Urothelium cell line (cell line): ENCODE measurements at places on chromosomes 7 and 10.
A peak's percentile ranks its signal among the peaks of the same experiment; 100 is the strongest.

- peak; percentile 69 for DNase-seq
These were observed 18.9 kb downstream of the NOD1 start for GRCh38 chr7:30459591-30460245.

DNA sequence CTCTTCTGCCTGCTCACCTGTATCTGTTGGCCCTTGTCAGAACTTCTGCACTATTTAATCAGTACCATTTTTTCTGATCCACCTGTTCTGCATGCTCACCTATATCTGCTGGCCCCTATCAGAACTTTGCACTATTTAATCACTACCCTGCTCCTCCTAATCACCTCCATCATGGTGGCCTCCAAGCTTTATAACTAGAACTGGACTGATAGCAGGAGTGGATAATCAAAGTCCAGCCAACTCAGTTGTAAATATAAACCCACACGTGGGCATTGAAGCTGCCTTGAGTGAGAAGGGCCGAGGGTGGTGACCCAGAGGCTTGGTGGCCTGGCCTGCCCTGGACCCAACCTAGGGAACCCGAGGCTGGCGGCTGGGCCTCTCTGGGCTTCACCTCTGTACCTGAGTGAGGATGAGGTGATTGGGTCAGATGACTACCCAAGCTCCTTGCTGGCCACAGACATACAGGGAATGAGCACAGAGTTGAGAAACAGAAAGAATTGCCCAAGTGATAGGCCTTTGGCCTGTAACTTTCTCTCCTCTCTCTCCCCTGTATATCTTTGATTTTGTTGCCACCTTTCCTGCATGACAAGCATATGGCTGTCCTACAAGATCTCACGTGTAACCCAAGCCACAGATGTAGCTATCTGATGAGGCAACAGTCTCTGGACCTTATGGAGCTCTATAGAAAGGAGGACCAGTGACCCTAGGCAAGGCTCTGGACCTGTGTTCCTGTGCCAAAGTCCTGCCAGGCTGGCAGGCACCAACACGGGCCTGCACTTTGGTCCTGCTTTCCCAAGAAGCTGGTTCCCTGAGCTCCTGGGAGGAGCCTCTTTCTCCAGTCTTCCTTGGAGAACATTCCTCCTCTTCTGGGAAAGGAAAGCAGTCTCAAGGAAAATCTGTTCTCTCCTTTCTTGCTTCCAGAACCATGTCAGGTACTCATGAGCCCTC lies 23.4 kb upstream of the FAM3C start:
- DNase-seq, result no peak

- no peak for DNase-seq
These were observed 174.9 kb downstream of the ELFN1 start for GRCh38 chr7:1844951-1845390.

DNA sequence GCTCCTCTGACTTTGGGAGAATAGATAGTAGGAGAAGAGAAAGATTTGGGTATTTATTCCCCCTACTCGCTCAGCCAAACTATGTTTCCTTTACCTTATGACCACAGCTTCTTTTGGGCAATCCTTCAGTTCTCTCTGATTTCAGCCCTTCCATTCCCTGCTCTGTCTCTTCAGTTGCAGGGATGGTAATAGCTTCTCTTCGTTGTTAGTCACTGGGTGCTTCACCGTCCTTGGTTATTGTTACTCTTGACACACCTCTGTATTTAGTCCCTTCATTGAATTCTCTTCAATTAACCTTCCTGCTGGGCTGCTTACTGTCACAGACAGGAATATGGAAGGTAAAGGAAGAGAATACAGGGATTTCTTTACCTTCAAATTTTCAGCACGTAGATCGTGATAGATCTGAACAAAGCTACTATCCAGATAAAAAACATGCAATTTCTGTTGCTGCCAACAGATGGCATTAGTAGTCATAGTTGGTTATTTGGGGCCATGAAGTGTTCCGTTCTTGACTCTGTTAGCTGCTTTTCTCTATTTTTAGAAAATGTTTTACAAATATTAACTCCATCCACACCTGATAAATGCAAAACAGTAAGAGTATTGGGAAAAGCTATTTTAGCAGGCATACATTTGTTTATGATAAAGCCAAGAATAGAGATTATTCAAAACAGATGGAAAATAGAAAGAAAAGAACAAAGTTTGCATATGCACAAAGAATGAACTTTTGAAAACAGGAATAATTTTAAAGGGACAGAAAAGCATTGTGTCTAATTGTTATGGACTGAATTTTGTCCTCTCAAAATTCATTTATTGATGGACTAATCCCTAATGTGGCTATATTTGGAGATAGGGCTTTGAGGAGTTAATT lies 14.0 kb upstream of the PTTG1IP2 start:
- peak; percentile 74 for DNase-seq

- DNase-seq, result no peak
These were observed 36.8 kb upstream of the FOXK1 start for GRCh38 chr7:4645246-4645645.

DNA sequence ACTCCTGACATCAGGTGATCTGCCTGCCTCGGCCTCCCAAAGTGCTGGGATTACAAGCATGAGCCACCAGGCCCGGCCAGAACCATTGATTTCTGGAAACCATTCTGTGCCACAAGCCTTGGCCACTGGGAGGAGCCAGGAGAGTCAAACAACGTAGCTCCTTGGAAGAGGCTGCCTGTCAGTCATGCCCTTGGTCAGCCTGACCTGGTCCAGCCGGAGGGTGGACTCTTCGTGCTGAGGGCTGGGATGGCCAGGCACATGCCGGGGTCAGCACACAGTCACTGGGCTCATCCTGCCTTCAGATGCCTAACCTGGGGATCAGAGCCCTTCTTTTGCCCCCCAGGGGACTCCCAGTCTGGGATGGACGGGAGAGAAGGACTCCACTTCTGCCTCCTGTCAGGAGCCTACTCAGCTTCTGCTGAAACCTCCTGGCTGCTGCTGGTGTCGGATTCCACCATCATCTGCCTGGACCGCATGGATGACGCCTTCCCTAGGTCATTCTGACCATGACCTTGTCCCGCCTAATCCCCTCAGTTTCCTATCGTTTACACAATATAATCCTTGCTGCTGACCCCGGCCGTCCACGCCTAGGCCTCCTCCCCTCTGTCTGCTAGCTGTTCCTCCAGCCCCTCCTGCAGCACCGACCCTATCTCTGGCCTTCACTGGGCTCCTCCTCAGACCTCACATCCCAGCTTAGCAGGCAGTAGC lies 30.4 kb downstream of the TMEM270 start:
- DNase-seq, result no peak

- peak; percentile 42 for DNase-seq
These were observed 179.9 kb downstream of the PTPRN2 start for GRCh38 chr7:158407581-158408317.

DNA sequence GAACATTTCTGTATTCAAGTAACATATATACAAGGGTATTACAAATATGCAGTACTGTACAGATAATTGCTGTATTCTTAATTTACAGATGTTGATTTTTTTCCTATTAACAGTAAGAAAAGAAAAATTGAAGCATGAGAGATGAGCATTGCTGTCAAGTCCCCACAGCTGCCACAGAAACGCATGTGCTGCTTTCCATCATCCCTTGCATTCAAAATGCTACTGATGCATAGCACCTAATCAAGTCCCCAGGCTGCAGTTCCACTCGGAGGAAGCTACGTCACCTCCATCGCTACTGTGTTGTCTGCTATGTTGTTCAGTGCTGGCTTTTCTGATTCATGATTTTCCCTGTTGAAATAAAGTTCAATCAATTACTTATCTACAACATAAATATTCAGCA lies 78.2 kb downstream of the EPC1 start:
- DNase-seq, result no peak

DNA sequence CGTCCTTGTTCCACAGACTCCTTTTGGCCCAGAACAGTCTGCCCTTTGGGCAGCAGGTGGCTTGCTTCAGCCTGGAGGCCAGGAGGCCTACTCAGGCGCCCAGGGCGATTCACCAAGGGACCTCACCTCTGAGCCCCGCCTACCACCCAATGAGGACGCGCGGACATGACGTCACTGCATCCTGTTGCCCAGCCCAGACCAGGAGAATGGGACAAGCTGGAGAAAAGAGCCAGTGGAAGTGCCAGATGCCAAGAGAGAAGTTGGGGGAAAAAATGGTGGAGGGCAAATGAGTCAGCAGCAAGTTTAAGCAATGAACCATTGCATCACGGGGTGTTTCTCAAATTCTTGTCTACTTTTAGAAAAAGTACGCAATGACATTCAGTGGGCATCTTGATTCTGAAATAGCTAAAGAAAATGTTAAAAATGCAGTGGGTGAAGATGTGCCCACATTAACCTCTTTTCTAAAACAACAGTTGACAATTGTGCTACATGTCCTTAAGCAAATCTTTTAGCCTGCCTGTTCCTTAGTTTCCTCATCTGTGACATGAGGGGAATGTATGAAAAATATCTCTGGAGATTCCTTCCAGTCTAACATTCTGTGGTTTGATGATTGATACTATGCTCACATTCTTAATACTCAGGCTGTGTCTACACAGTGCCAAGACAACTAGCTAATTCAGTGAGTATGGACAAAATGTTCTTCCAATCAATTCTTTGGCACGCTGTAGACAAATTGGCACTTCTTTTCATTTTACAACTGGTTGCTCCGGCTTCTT lies 23.9 kb upstream of the LEP start:
- peak; percentile 69 for DNase-seq

DNA sequence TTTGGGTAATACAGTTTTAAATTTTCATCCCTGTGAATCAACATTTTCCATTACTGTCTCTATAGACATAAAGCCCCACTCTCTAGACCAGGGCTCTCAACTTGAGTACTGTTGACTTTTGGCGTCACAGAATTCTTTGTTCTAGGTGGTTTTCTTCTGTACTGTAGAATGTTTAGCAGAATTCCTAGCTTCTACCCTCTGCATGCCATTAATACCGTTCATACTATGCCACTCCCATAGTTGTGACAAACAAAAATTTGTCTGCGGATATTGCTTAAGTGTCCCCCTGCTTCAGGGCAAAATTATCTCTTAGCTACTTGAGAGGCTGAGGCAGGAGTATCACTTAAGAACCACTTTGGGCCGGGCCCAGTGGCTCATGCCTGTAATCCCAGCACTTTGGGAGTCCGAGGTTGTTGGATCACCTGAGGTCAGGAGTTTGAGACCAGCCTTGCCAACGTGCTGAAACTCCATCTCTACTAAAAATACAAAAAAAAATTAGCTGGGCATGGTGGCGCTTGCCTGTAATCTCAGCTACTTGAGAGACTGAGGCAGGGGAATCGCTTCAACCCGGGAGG lies 57.3 kb upstream of the NRG3 start:
- no peak for DNase-seq

- DNase-seq, result no peak
These were observed 572.5 kb upstream of the FOXK1 start for GRCh38 chr7:4109481-4110110.

- no peak for DNase-seq
These were observed 14.2 kb downstream of the DOCK1 start for GRCh38 chr10:126919426-126919825.

GRCh38 chr7:80472491-80473200 lies 39.2 kb downstream of the GNAT3 start:
- DNase-seq, result no peak

DNA sequence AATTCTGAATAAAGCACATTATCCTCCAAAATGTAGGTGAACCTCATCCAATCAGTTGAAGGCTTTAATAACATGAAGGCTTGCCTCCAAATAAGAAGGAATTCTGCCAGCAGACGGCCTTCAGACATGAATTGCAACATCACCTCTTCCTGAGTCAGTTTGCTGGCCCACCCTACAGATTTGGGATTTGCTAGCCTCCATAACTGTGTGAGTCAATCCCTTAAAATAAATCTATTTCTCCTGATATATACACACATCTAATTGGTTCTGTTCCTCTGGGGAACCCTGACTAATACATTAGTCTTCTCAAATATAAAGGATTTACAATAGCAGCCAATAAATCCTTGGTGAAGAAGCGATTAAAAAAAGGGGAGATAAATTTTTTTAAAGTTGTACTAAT lies 34.8 kb upstream of the OSBPL3 start:
- no peak for DNase-seq

DNA sequence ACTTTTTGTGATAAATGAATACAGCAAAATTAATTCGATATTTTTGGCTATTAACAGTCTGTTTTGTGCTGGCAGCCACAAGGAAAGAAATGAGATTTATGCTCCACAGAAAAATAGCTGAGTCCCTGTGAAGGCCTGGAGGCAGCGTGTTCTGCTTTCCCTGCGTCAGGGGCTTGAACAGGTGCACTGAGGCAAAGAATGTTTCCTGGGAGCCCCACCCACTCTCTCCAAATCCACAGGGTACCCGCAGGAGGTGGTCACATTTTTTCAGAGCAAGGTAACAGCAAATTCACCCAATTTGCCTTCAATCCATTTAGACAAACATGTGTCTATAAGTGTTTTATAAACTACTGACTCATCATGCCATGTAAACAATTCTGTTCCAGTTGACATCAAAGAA lies 308.1 kb downstream of the TCERG1L start:
- no peak for DNase-seq

GRCh38 chr10:80496555-80497172 lies 41.0 kb upstream of the SH2D4B start:
- DNase-seq, result no peak

DNA sequence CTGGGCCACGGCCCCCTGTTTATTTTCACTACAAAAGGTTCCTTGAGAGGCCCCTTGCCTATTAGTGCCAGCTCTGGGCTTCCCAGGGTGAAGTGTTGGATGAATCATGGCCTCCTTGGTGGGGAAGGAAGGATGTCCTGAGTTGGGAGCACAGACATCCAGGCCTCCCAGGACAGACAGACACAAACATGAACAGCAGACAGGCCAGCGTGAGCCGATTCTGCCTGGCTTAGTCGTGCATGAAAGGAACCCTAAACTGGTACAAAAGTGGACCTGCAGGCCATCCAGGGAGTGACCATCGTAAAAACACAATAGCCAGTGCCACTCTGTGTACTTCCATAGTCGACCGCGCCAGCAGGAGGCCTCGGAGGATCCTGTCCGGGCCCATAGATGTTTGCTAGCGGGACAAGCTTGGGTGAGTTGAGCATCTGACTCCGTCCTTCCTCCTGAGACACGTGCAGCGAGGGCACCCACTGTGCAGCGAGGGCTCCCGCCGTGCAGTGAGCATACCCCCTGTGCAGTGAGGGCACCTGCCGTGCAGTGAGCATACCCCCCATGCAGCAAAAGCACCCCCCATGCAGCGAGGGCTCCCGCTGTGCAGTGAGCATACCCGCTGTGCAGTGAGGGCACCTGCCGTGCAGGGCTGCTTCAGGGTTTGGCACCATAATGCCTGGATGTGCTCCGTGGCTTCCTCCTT lies 51.3 kb upstream of the PRKAR1B start:
- DNase-seq, result no peak

- DNase-seq, result no peak
These were observed 36.9 kb upstream of the VSIR start for GRCh38 chr10:71810048-71810750.

- no peak for DNase-seq
These were observed 90.8 kb downstream of the AGMO start for GRCh38 chr7:15470825-15471668.

GRCh38 chr10:133324198-133324792 lies 12.4 kb downstream of the CALY start:
- no peak for DNase-seq
